ENCODE measurements at places on chromosomes 12 and 14.

GRCh38 chr14:53106768-53107167 is 46.4 kb downstream of the DDHD1 start:
- no peak for DNase-seq

DNA sequence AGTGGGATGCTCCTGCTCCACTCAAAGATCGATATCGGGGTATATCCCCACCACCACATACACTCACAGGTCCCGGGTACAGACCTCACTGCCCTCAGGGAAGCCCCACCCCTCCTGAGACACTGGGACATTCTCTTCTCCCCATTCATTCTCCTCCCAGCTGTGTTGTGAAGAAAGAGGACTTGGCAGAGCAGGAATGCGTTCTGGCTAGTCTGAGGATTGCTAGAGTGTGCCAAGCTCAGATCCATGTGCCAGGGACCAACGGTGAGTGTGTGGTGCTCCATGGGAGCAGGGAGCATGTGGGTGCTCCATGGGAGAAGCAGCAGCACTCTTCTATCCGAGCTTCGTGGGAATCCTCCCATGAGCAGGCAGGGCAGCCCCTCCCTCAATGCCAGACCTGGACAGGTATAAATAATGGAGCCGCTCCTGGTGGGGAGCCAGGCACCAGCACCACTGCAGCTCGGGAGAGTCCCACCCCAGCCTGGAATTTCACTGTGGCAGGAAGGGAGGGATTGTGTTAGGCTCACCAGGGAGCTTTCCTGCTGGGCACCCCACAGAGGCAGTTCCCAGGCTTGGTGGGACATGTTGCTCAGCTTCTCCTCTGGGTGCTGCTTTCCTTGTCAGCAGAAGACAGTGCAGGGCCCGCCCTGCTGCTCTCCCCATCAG is 2.3 kb upstream of the KRT5 start:
- DNase-seq: no peak

DNA sequence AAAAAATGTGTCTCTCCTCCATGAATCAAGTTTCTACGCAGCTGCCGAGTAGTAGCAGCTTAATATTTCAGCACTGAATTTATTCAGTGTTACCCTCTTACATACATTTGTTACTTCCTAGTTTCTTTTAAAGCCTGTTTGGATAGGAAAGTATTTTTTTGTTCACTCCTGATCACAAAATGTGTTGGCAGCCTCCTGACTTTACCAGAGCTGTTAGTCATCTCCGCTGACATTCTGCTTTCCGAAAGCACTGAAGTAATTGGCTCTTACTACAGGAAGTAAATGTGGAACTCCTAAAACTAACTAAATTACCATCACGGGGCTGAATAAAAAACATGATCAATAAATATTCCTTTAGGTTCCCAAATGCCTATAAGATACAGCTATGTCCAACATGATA is 225.5 kb downstream of the EPS8 start:
- no peak for DNase-seq

- no peak for DNase-seq
Observed at GRCh38 chr12:19757317-19757877, 318.1 kb downstream of the AEBP2 start.

GRCh38 chr12:65492998-65493912 is 214.8 kb downstream of the MSRB3 start:
- DNase-seq: no peak

- DNase-seq: no peak
Observed at GRCh38 chr14:58189176-58189575, 10.8 kb upstream of the ACTR10 start.

GRCh38 chr12:109743076-109743910 is 29.7 kb downstream of the FAM222A start:
- peak; percentile 35 for DNase-seq

DNA sequence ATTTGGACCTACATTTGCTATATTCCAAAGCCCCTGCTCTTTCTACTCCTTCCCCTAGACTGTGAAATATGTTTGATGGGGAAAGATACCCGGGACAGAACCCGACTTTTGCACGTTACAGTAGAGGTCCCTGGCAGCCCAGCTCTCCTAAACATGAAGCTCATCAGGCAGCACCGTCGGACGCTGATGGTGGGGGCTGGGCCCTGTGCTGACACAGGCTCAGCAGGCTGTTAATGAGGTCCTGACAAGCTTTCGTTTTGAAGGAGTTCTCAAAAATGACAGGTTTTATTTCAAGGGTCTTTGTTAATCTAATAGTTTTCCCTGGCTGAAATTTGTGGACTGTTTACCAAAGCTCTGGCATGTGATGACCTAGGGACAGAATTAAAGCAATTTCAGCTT is 102.3 kb downstream of the SLC25A47 start:
- DNase-seq: no peak

DNA sequence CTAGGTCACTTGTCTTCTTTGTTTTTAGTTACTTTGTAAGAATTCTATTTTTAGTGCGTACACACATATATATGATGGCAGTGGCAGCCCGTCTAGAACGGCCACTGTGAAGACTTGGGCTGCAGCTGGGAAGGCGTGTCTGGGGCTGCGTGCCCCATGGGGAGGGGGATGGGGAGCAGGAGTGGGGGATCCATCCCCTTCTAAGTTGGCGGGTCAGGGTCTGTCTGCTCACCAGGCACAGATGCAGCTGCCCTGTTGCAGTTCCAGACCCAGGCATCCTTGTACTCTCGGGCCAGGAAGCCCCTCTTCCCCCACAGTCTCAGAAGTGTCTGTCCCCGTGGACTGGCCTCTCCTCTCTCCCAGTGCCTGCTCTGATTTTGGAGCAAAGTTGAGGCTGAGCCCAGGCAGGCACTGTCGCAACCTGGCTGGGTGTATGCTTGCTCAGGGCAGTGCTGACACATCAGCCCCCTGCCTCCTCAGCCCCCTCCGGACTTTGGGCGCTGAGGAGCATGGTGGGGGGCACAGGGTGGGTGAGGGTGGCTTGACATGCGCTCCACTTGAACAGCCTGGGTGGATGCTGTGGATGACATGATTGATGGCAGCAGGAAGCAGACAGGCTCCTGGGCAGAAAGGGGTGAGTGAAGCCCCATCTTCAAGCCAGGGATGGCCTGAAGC is 271.2 kb upstream of the NAV3 start:
- no peak for DNase-seq

DNA sequence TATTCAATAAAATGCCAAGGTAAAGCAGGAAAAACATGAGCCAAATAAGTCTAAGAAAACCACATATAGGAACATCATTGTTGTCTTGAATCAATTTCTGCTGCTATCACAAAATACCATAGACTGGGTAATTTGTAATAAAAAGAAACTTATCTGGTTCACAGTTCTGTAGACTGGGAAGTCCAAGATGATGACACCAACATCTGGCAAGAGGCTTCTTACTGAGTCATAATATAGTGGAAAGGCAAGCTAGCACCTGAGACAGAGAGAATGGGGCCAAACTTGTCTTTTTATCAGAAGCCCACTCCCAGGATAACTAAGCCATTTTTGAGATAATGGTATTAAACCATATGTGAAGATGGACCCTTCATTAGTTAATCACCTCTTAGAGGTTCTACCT is 975.9 kb downstream of the FLRT2 start:
- no peak for DNase-seq

- no peak for DNase-seq
Observed at GRCh38 chr12:53983950-53984572, 885 bp upstream of the HOXC10 start.

GRCh38 chr14:35470755-35471154 is 63.2 kb upstream of the INSM2 start:
- DNase-seq: no peak

DNA sequence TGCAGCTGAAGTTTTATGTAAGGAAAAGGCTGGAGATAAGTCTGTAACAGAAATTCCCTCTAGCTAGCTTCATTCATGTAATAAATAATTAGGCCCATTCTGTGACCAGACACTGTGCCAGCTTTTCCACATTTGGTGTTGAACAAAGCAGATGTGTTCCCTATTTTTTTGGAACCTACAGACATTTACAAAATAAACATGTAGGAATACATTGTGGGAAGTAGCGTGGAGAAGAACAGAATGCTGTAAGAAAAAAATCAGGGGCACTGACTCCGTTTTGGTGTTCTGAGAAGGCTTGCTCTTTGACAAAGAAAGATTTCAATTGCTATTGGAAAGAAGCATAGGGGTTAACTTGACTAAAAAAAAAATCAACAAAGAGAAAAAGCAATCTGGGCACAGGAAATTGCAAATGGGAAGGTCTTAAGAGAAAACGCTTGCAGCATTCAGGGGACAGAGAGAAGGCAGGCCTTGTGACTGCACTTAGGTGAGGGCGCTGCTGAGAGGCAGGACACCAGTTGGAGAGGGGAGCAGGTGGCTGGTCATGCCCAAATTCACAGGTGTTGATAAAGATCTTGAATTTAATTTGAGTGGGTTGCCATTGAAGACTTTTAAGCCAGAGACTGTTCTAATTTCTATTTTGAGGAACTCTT is 4.0 kb downstream of the FAR2 start:
- DNase-seq: no peak

- no peak for DNase-seq
Observed at GRCh38 chr14:104777808-104778249, 17.7 kb downstream of the AKT1 start.

GRCh38 chr12:31832740-31833729 is 104.2 kb upstream of the AMN1 start:
- DNase-seq: no peak

- no peak for DNase-seq
Observed at GRCh38 chr14:104290058-104290667, 151.8 kb downstream of the KIF26A start.

DNA sequence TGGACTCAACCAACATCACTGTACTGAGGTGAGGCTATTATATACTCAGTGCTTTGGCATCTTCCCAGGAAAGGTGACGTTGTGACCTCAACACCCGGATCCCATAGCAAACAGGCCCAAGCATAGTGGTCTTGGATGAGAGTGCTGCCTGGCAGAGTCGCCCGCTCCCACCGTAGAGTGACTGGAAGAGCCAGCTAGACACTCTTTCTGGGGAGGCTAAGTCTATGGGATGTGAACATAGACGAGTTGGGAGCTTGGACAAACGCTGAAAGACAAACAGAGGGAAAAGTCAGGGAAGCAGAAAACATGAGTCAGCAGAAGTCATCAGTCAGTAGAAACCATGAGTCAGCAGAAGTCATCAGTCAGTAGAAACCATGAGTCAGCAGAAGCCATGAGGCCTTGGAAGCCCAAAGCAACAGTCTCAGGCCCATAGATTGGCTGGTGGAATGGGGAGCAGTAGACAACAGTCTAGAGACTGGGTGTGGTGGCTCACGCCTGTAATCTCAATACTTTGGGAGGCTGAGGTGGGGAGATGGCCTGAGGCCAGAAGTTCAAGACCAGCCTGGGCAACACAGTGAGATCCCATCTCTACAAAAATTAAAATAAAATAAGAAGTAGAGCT is 66.4 kb upstream of the MAP1LC3B2 start:
- DNase-seq: no peak

DNA sequence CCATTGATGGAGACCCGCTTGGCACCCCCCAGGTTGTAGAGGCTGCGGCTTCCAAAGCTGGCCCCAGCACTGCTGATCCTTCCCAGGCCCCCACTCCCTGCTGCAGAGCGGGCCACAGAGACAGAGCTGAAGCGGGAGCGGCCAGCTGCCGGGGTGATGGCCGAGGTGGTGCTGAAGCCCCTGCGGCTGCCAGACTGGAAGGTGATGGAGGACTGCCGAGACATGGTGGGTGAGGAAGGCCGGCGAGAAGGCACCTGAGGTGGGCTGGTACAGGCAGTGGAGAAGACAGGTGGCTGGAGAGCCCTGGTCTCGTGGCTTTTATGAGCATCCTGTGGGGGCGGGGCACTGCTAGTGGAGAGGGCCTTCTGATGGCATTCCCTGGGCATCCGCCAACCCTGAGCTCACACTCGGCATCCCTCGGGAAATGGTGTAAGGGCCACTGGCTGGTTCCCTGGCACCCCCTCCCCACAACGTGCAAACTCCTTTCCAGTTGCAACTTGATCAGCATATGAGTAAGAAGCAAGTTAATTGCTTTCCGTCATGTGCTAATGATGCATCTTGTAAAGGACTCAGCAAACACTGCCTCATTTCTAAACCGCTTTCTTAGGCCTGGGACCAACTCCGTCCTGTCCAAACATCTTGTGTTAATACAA is at the start of gene KRT75:
TSS of gene KRT75 (minus strand) at position 291 of the 653 bp plus-strand sequence. CDS start at position 224, 67 bp downstream.
- no peak for DNase-seq
